ENCODE measurements at places on chromosomes 13 and 19. TPM values are rescaled to one million over a fixed set of nuclear protein-coding genes. Genes with fewer than 3 reads are reported as not detected.

GRCh38 chr13:60969656-60970055, 446.0 kb downstream of the PCDH20 start:
- DNase-seq: no peak

DNA sequence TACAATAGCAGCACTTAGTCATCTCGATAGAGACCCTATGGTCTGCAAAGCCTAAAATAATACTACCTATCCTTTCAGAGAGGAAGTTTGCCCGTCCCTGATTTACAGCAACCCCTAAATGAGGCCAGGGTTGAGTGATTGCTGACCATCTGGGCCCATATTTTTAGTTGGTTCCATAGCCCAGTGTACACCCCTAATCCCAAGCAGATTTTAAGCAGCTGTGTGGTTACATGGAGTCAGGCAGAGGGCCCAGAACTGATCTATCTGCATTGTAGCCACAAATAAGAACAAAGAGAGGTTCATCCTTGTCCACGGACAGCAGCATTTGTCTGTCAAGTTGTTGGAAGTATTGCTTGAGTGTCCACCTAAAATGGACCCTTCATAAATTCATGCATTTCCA, 148.2 kb downstream of the DCT start:
- DNase-seq: no peak

DNA sequence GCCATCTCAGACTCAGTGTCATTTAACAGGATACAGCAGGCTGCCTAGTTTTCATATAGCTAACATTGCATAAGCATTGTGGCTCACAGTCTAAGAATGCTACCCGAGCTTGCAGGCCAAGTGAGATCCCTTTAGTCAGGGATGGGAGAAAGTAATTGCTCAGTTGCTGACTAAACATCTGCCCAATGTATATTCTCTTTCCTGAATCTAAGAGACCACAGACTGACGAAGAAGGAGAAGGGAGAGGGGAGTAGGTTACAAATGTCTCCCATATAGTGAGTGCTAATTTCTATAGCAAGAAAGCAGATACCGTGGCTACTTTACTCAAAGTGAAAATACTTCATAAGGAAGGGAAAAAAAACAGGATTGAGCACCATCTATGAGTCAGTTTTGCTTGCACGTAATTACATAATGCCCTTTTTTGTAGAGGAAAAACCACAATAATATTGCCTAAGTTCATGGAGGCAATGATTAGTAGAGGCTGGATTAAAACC, 453.9 kb downstream of the COG6 start:
- no peak for DNase-seq

DNA sequence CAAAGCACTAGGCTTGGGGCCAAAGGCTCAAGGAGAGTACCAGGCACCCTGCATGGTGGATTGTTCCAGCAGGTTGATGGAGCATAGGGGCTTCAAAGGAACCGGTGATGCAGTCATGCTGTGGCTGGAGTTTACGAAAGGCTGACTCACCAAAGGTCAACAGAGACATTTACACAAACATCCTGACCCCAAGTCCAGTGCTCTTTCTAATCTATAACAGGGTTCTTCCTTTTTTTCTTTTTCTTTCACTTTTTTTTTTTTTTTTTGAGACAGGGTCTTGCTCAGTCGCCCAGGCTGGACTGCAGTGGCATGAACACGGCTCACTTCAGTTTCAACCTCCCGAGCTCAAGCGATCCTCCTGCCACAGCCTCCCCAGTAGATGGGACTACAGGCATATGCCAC, 35.6 kb upstream of the TPTE2 start:
- no peak for DNase-seq

DNA sequence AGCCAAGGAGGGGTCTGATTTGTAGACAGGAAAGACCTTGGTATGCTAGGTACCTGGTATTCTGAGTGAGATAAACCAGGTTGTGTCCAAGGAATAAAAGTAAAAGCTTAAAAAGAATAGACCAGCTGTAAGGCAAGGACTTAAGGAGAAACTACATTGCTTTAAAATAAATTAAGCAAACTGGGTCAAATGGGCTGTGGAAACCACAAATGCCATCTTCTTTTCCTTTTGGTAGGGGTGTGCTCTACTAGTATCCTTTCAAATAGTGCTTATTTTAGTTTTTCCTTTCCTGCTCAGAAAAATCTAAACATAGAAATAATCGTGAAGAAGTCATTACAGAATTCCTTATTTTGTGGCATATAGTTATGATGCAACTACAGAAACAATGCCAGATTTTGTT, 138.6 kb upstream of the KLF12 start:
- DNase-seq: no peak

DNA sequence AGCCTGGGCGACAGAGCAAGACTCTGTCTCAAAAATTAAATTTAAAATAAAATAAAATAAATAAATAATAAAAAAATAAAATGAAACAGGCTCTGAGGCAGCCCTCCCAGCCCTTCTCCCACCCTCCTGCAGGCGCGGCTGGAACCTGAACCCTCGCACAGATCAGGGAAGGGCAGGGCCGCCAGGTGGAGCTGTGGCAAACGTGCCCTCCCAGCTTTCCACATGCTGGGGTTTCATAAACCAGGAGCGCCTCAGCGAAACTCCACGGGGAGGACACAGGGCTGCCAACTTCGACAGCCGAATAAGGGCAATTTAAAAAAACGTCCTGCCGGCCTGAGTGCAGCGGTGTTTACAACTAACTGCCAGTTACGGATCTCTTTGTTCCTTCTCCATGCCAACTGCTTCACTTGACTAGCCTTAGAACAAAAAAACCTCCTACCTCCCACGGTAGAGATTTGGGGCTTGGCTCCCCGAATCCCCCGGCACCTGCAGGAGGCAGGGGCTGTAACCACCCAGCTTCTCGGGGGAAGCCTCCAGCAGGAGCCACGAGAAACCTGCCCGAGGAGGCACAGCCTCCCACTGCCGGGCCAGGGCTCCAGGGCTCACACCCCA, 15.9 kb downstream of the ZNF787 start:
- DNase-seq: peak; percentile 19

GRCh38 chr13:40221460-40222201, 444.8 kb downstream of the FOXO1 start:
- DNase-seq: no peak

GRCh38 chr19:3132971-3133792, 2.7 kb upstream of the GNA15 start:
- no peak for DNase-seq

DNA sequence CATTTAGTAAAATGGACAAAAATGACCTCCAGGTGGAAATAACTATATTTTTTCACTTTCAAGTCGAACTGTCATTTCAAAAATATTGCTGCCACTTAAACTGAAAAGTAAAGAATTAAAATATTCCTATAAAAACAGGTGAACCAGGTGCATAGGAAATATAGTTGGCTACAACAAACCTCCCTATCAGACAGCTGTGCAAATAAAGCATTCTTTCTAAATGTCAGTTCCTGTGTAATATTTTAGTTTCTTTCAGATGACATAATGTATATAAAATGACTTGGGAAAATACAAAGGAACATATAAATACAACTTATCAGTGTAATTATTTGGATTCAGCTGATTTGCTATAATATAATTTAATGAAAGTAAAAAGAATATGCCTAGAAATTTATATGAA, 403.5 kb upstream of the GPC6 start:
- no peak for DNase-seq

GRCh38 chr13:111283991-111284390, 36.5 kb upstream of the TEX29 start:
- no peak for DNase-seq

GRCh38 chr13:48901781-48902180, 73.9 kb upstream of the FNDC3A start:
- no peak for DNase-seq

The DIRAS1 gene
- 7.3 TPM for total RNA-seq

The SRRM5 gene
- total RNA-seq: not detected

The WDFY2 gene
- 1.9 TPM for total RNA-seq

The APOC1 gene
- 17.3 TPM for total RNA-seq

The FZR1 gene
- 26.9 TPM for total RNA-seq

The MATK gene
- 20.5 TPM for total RNA-seq

The SLC5A5 gene
- total RNA-seq: 0.11 TPM

The FFAR3 gene
- total RNA-seq: not detected

Measured in SK-MEL-5 (cell line).